NCI-H510A treated with DMSO at 0.1 percent for 48 hours (cell line): ENCODE measurements at places on chromosomes 3 and 15.
A peak's percentile ranks its signal among the peaks of the same experiment; 100 is the strongest.

- peak; percentile 4 for DNase-seq
These were observed 500.9 kb upstream of the NAALADL2 start for GRCh38 chr3:174358252-174358651.

- no peak for DNase-seq
These were observed 64.0 kb downstream of the ITGB5 start for GRCh38 chr3:124823206-124823605.

DNA sequence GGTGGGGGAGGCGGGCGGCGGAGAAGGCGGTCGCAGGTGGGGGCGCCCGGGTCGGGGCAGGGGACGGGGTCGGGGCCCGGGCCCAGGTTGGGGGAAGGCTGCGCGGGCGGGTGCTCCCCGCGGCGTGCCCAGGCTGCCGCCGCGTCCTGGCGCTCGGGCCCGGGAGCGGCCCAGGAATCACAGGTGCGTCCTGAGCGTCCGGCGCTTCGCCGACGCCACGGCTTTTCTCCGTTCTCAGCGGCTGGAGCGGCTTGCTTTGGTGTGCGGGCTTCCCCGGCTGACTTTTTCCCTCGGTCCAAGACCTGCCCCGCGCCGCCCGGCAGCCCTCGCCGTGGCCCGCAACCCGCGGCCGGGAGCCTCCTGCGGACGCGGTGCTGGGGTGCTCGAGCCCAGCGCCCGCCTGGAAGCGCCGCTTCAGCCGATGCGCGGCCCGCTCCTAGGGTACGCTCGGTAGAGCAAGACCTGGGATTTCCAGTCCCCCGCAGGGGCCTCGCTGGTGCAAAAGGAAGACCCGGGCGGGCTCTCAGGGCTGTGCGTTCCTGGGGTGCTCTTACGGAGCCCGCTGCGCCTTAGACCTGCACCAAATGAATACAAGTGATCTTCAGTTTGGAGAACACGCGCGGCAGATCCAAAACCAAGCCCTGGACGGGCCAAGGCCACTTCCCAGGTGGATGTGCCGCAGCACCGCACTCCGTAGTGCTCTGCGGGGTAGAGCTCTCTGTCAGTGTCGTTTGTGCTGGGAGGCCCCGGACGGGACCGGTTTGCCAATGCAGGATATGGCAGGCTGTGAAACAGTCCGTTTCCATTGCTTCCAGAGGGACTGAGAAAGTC is 639 bp downstream of the NIPA1 start:
- DNase-seq = no peak

DNA sequence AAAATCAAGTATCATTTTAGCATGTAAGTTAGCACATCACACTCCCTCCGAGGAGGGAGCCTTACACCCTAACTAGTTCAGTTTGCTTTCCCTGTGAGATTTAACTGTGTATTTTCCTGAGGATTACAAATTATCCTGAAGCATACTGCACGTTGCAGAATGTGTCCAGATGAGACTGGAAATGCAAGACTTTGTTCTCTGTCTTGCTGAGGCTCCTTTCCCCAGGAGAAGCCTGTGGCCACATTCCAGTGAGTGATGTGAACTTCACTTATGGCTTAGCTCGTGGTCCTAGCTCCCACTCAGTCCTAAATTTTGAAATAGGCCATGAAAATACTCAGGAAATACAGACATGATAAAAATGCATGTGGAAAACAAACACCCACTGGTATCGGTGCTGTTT is 23.7 kb downstream of the PDZRN3 start:
- no peak for DNase-seq

DNA sequence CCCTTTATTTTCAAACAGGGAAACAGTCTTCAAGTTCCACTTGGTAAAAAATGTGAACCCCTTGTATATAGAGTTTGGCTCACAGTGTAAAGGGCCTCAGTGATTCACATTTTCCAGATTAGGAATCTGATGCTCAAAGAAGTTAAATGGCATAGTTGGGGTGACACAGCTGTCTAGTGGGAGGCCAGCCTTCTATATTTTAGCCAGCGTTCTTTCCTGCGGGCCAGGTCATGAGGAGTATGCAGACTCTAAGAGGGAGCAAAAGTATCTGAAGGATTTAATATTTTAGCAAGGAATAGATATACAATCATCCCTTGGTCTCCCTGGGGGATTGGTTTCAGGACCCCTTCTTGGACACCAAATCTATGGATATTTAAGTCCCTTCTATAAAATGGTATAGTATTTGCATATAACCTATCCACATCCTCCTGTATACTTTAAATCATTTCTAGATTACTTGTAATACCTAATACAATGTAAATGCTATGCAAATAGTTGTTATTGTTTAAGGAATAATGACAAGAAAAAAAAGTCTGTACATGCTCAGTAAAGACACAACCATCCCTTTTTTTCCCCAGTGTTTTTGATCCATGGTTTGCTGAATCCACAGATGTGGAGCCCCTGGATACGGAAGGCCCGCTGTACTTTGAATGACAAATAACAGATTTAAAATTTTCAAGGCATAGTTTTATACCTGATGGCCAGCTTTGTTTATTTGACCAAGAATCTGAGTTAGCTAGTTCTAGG is 7.0 kb downstream of the B2M start:
- no peak for DNase-seq

- DNase-seq = no peak
These were observed 14.1 kb upstream of the PGPEP1L start for GRCh38 chr15:99021694-99022093.

- DNase-seq = no peak
These were observed 894 bp downstream of the TUSC2 start for GRCh38 chr3:50327129-50327528.
